ENCODE measurements at places on chromosomes 11 and 22.
A peak's percentile ranks its signal among the peaks of the same experiment; 100 is the strongest.

DNA sequence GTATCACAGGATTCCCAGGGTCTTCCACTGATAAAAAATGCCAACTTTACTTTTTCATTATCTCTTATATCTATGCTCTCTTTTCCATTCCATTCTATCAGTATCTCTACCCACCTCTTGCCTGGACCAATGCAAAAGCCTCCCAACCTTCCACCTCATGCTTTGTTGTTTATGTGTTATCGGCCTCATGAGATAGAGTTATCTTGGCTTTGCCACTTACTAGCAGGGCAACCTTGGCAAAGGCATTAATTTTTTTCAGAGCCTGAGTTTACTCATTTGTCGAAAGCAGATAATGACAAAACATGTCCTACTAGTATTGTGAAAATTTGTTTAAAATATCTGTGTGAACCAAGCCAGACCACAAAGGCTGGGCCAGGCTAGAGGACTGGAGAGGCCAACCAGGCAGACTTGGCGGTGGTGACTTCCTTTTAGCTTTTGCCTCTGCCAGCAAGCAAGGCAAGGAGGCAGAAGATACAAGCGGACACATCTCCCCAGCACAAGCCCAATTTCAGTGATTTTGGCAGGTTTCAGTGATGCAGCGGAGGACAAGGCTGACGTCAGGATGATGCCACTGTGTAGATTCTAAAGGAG is 106.9 kb downstream of the ADAMTS15 start:
- no peak for DNase-seq

- no peak for DNase-seq
These were observed 75.2 kb upstream of the KIRREL3 start for GRCh38 chr11:127075758-127076157.

GRCh38 chr11:59174664-59175033 is 2.7 kb downstream of the DTX4 start:
- no peak for DNase-seq

DNA sequence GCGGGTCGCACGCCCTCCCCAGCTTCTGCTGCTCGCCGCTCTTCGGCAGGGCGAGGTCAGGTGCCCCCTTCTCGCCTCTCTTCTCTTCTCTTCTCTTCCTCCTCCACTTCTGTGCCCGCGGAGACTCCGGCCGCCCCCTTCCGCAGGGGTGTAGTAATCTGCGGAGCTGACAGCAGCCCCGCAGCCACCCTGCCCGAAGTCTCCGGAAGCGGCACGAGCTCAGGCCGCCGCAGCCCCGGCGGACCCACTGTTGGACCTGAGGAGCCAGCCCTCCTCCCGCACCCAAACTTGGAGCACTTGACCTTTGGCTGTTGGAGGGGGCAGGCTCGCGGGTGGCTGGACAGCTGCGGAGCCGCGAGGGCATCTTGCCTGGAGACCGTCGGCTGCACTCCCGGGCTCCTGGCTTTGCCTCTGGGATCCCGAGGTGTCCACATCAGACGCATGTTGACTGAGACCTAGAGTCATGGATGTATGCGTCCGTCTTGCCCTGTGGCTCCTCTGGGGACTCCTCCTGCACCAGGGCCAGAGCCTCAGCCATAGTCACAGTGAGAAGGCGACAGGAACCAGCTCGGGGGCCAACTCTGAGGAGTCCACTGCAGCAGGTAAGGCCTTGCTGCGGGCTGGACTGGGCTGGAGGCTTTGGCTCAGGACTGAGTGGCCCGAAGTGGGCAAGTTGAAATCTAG is 486 bp downstream of the STIM1 start:
- DNase-seq: no peak

DNA sequence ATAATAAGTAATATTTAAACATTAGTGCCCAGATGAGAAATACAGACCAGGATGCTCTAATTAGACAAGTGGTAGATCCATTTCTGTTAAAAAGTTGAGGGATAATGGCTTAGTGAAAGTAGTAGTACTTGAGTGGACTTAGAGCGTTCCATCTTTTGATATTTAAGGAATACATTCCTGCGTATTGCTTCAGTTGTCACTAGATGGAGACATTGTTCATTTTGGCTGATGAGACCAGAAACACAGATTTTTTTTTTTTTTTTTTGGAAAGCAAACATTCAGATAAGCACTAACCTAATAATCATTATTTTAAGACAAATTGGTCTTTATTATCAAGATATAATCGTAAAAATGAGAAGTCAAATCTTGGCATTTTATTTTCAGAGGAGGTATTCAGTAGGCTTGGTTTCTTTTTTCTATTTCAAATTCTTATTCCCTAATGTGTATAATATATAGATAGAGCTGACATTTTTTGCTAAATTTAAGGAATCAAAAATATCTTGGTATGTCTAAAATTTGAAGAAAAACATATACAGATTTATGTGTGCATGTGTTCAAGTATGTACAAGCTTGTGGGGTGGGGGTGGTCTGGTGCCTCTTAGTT is 92.9 kb downstream of the DYNC2H1 start:
- no peak for DNase-seq

DNA sequence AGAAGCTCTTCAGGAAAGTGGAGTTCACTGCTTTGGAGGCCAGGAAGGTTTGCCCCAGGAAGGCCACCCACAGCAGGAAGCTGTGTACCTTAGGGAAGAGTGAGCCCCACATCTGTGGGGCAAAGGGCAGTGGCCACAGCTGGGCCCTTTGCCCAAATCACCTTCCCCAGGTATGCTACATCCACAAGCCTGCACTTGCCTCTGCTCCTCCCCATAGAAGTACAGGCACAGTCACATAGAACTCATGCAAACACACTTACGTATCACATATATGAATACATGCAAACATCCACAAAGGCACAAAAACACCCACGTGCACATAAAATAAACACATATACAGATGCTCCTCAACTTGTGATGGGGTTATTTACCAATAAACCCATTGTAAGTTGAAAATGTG is 2.1 kb downstream of the TRIM29 start:
- DNase-seq: no peak

DNA sequence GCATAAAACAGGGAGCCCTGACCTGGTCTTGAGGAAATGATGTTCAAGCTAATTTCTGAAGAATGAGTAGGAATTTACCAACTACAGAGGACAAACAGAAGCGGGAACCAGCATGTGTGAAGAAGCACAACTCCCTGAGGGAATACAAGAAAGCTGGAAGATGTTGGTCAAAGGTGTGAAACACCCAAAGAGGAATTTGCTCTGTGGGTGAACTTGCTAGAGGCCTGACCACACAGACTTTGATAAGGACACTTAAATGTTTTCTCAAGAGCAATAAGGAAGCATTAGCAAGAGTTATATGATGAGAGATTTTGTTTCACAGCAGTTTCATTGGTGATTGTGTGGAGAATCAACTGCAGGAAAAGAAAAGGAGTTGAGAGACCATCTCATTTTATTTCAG is 17.6 kb downstream of the SLC5A12 start:
- DNase-seq: no peak

GRCh38 chr11:2583605-2583958 is 116.2 kb downstream of the KCNQ1OT1 start:
- no peak for DNase-seq

- DNase-seq: no peak
These were observed 14.2 kb upstream of the GNB1L start for GRCh38 chr22:19868773-19869471.

- DNase-seq: no peak
These were observed 4220.0 kb upstream of the OR11H1 start for GRCh38 chr22:11307998-11308397.

DNA sequence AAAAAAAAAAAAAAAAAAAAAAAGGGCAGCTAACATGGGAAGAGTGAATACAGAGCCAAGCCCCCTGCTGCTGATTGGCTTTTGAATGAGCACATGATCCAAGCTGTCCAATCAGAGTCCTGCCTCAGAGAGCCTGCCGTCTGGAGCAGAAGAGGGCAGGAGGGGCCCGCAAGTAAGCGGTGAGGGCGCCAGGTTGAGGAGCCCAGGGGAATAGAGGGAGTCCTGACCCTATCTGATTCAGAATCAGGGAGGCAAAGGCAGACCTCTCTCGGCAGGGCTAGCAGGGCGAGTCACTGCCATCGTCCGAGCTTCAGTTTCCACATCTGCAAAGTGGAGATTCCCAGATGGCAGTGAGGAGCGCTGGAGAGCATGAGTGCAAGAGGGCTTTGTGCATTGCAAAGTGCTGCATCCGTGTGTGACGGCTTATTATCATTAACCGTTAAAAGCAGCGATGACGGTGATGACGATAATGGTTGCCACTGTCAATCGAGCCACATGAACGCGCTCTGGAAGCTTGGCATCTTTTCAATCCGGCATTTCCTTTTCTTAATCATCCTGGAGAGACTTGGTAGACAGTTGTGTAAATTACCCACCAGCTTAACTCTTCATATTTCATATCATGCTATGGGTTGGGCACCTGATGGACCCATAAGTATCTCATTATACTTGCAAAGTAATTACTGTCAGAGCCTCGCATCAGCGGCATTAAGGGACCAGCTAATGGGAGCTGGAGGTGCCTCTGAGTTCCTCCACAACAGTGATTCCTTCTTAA is 68.6 kb upstream of the ATXN10 start:
- no peak for DNase-seq

- no peak for DNase-seq
These were observed 79.9 kb downstream of the GRAMD1B start for GRCh38 chr11:123509737-123510578.

DNA sequence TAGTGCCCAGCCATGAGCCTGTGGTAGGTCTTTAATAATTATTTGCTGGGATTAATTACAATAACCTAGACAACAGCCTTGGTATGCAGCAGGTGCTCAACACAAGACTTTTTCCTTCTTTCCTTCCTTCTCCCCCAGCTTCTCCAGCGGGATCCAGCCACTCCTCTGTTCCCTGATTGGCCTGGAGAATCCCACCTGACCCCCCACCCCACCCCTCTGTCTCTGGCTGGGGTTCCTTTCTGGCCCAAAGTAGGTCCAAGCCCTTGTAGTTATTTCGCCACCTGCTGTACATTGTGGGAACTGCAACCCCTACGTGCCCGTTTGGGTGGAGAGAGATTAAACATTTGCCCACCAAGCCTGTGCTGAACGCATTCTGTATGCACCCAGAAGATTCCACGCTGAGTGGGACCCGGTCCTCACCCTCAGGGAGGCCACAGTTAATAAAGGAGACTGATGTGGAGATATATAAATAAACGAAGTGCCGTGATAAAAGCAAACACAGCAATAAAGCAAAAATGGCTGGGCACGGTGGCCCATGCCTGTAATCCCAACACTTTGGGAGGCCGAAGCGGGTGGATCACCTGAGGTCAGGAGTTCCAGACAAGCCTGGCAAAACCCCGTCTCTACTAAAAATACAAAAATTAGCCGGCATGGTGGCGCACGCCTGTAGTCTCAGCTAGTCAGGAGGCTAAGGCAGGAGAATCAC is 32.1 kb upstream of the DGKZ start:
- DNase-seq: no peak

GRCh38 chr11:128415539-128415938 is 171.8 kb downstream of the ETS1 start:
- DNase-seq: no peak

GRCh38 chr11:128471138-128471661 is 116.2 kb downstream of the ETS1 start:
- DNase-seq: no peak

DNA sequence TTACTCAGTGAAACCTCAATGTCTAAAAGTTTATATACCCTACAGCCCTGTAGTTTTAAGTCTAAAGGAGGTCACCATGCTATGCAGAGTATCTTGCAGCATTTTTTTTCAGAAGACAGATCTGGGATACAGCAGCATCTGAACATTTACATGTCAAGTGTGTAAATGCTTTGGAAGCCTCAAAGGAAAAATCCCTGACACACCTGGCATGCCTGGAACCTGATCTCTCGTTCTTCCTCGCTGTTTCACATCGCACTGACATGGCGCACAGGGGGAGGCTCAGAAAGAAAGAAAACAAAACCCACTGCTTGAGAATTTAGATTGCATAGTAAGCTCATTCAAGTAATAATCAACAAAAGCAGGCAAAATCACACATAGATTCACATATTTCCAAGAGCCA is 31.0 kb downstream of the PAX6 start:
- DNase-seq: no peak

DNA sequence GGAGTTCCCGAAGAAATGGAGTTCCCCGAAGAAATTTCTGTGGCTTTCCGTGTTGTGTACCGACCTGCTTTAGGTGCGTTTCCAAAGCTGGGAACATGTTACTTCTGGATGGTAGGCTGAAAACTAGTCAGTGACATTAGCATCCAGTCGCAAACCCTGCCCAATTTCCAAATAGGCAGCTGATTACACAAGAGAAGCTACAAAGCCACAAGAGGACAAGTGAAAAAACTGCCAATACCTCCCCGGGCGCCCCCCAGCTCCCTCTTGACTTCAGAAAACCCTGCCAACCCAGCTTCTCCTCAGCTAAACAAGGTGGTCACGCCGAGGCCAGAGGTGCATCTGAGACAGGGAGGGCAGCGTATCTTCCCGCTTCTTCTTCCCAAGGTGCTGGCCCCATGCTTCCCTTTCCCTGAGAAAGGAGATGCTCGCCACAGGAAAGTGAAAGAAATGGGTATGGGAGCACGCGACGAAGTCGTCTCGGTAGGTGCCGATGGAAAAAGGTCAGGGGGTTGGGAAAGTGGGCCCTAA is 551 bp downstream of the AGBL2 start:
- DNase-seq: peak; percentile 21

DNA sequence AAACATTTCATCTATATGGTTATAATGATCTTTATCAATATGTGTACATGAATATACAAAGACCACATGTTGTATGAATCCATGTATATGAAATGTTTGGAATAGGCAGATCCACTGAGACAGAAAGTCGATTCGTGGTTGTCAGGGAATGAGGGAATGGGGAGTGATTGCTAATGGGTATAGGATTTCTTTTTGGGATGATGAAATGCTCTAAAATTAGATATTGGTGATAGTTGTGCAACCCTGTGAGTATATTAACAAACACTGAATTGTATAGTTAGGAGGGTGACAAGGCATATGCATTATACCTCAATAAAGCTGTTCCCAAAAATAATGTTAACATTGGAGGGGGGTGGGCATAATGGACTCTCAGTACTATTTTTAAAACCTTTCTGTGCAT is 5.0 kb upstream of the PTPMT1 start:
- no peak for DNase-seq

- no peak for DNase-seq
These were observed 11.2 kb upstream of the MIAT start for GRCh38 chr22:26646158-26646557.

GRCh38 chr11:119993722-119994121 is 144.2 kb downstream of the TRIM29 start:
- peak; percentile 94 for DNase-seq

DNA sequence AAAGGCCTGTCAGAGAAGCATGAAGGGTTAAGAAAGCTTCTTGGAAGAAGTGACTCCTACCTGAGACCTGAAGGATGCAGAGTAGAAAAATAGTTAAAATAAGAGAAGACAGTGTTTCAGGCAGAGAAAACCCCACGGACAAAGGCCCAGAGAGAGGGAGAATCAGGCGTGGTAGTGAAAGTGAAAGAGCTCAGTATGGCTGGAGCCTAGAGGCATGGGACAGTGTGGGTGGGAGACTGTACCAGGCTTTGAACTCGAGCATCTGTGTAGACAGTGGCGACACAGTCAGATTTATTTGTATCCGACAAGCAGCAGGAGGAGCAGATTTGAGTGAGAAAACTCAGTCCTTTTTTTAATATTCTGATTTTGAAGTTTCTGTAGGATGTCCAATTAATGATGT is 360.0 kb downstream of the OPCML start:
- DNase-seq: no peak

- DNase-seq: peak; percentile 86
These were observed 2.3 kb downstream of the C1QTNF5 start for GRCh38 chr11:119338318-119338890.
